WTC11 (cell line): ENCODE measurements at places on chromosomes 7 and 10. TPM values are rescaled to one million over a fixed set of nuclear protein-coding genes. Genes with fewer than 3 reads are reported as not detected.
A peak's percentile ranks its signal among the peaks of the same experiment; 100 is the strongest.

GRCh38 chr7:1846331-1847065 lies 176.4 kb downstream of the ELFN1 start:
- DNase-seq: peak; percentile 6
- peak overlapping the region; percentile 94 for H3K27ac ChIP-seq
- H3K27me3 ChIP-seq: no peaks in the 10 kb centered on the region
- no peaks in the 10 kb centered on the region for H3K36me3 ChIP-seq

DNA sequence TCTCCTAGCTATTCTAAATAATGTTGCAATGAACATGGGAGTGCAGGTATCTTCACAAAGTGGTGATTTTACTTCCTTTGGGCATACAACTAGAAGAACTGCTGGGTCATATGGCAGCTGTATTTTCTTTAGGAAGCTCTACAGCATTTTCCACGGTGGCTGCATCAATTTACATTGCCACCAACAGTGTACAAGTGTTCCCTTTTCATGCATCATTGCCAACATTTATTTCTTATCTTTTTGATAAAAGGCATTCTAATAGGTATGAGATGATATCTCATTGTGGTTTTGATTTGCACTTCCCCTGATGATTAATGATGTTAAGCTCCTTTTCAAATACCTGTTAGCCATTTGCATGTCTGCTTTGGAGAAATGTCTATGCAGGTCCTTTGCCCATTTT lies 52.6 kb downstream of the NT5C2 start:
- H3K4me1 ChIP-seq: peaks cover 3% of the 10 kb centered on the region
- no peak overlapping the region; the same call in 1 of the 2 replicates for H3K27ac ChIP-seq
- peaks cover 32% of the 10 kb centered on the region for H3K36me3 ChIP-seq
- no peak for DNase-seq

DNA sequence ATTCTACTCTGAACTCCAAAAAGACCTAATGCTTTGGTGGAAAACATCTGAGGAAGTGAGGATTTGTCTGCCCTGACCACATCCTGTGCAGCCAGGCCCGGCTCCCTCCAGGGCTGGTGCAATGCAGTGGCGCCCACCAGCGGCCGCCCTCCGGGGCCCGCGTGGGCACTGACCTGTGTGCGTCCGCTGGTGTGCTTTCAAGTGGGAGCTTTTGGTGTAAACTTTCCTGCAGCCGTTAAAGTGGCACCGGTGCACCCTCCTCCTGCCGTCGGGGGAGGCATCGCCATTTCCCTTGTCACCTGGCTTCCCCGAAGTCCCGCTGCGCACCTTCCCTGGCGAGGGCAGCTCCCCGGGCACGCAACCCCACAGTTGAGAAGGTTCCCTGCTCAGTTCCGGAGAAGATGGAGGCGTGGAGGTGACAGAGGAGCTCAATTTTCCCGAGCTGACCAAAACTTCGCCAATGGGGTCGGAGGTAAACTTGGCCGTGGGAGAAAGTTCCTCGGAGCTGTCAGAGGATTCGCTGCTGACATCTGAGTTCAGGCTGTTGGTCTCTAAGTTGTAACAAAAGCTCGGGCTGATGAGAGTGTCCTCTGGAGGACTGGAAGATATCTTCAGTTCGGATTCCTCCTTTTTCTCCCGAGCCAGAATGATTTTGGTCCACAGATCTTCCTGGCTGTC lies 3.4 kb downstream of the KLF6 start:
- no peaks in the 10 kb centered on the region for H3K27me3 ChIP-seq
- peak overlapping the region; percentile 70 for H3K27ac ChIP-seq
- peaks cover 39% of the 10 kb centered on the region for H3K4me1 ChIP-seq
- H3K36me3 ChIP-seq: peaks cover 51% of the 10 kb centered on the region

DNA sequence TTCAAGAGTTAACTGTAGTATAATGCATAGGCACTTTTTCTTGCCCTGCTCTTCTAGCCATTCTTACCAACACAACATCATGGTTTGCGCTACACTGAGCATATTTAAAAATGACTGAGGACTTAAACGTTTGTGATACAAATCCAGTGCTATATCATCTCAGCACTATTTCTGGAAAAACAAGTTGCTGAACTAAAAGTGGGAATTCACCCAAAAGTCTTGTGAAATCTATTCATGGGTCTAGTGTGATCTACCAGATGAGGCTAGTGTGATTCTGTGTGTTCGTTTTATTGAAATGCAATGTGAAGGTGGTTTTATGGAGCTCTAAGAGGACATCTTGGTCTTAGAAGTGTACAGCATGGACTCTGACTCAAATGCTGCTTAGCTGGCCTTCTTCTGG lies 584.6 kb upstream of the POM121L12 start:
- H3K27ac ChIP-seq: no peak overlapping the region
- peaks cover 29% of the 10 kb centered on the region for H3K4me1 ChIP-seq
- H3K27me3 ChIP-seq: no peaks in the 10 kb centered on the region; the same call in 1 of the 2 replicates
- H3K36me3 ChIP-seq: peaks cover 3% of the 10 kb centered on the region; the same call in 1 of the 2 replicates

DNA sequence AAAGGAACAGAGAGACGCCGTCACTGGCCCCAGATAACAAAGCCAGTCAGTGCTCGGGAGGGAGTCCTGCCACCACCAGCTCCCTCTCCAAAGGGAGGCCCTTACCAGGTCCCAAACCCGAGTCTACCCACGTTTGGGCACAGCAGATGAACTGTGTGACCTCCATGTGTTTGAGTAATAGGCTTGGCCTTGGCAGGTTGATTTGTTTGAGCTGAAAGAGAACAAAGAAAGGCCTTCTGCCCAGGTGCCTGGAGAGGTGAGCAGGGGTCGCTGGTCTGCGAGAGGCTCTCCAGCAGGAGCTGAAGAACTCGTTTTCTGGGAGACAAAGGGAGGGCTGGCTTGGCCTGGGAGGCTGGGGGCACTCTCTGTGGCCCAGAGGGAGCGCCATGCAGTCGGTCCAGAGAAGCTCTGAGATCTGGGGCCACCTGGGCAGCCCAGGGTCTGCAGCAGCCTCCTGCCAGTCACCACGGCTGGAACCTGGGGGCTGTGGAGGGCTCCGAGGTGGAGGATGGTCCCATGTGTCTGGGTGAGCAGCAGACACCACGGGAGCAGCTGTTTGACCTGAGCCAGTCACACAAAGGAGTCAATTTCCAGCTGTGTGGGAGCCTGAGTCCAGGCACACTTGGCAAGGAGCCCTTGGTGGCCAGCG lies 99.7 kb downstream of the PAXIP1 start:
- no peaks in the 10 kb centered on the region for H3K4me1 ChIP-seq
- DNase-seq: no peak
- H3K4me3 ChIP-seq: no peak overlapping the region
- H3K36me3 ChIP-seq: peaks cover 64% of the 10 kb centered on the region
- H3K27ac ChIP-seq: no peak overlapping the region

- no peaks in the 10 kb centered on the region for H3K27me3 ChIP-seq
- H3K27ac ChIP-seq: peak within 1 kb of the TSS; percentile 99
- peak within 1 kb of the TSS; percentile 98 for H3K4me3 ChIP-seq
- H3K36me3 ChIP-seq: peaks cover 14% of the 10 kb centered on the region
- H3K4me1 ChIP-seq: peaks cover 28% of the 10 kb centered on the region
- peak; percentile 90 for DNase-seq
Measured at GRCh38 chr7:100827330-100828226, at the start of gene EPHB4. Gene EPHB4 (minus strand): TSS chr7:100827523. CDS start chr7:100827030, 493 bp downstream.

GRCh38 chr10:50545846-50546245 lies 77.9 kb downstream of the SGMS1 start:
- no peak for DNase-seq
- H3K27me3 ChIP-seq: no peaks in the 10 kb centered on the region
- H3K27ac ChIP-seq: no peak overlapping the region
- peaks cover 46% of the 10 kb centered on the region for H3K4me1 ChIP-seq
- H3K36me3 ChIP-seq: peaks cover 9% of the 10 kb centered on the region; the same call in 1 of the 2 replicates
- H3K4me3 ChIP-seq: no peak overlapping the region

DNA sequence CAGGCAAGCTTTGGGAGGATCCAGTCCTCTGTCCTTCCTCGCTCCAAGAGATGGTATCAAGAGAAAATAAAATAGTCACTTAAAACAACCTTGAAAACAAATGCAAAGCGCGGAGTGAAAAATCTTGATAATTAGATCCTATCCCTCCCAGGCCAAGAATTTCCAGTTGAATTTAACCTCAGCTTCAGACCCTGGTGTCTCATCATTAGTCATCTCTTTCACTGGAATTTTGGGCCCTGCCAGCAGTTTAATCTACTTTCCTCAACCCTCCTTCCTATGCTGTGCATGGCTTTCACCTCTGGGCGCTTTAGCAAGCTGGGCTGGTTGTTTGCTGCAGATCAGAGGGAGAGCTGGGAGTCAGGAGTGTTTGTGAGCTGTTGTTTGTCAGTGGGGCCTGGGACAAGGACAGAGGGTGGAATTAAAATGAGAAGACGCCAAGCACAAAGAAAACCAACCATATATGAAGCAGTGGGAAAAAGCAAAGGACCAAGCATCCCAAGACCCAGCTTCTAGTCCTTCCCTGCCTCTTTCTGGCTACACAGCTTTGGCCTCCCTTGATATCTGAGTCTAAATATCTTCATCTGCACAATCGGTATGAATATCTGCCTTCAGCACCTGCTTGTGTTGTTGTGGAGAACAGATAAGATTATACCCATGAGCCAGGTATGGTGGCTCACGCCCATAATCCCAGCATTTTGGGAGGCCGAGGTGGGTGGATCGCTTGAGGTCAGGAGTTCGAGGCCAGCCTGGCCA lies 13.5 kb downstream of the MYOF start:
- no peaks in the 10 kb centered on the region for H3K36me3 ChIP-seq
- H3K4me3 ChIP-seq: no peak overlapping the region
- no peaks in the 10 kb centered on the region for H3K27me3 ChIP-seq
- DNase-seq: no peak
- H3K4me1 ChIP-seq: peaks cover 14% of the 10 kb centered on the region

- H3K27ac ChIP-seq: peak overlapping the region; percentile 69; the same call in 1 of the 2 replicates
- H3K4me1 ChIP-seq: peaks cover 85% of the 10 kb centered on the region
- H3K27me3 ChIP-seq: no peaks in the 10 kb centered on the region
Measured at GRCh38 chr10:112981553-112981952, 31.5 kb downstream of the TCF7L2 start.

GRCh38 chr7:77691892-77692491 lies 4.3 kb upstream of the RSBN1L start:
- no peak for DNase-seq
- H3K36me3 ChIP-seq: peaks cover 25% of the 10 kb centered on the region
- no peaks in the 10 kb centered on the region for H3K27me3 ChIP-seq
- peaks cover 33% of the 10 kb centered on the region for H3K4me1 ChIP-seq

GRCh38 chr7:158771213-158771834 lies 58.0 kb downstream of the ESYT2 start:
- no peak overlapping the region for H3K27ac ChIP-seq
- no peaks in the 10 kb centered on the region for H3K27me3 ChIP-seq
- no peak overlapping the region for H3K4me3 ChIP-seq
- H3K36me3 ChIP-seq: peaks cover 27% of the 10 kb centered on the region
- peaks cover 8% of the 10 kb centered on the region for H3K4me1 ChIP-seq

GRCh38 chr10:84269162-84269561 lies 24.3 kb downstream of the RGR start:
- H3K4me3 ChIP-seq: no peak overlapping the region
- DNase-seq: no peak
- no peaks in the 10 kb centered on the region for H3K36me3 ChIP-seq
- no peak overlapping the region for H3K27ac ChIP-seq

- H3K4me1 ChIP-seq: peaks cover 40% of the 10 kb centered on the region
- no peak within 1 kb of the TSS; the same call in 1 of the 2 replicates for H3K27ac ChIP-seq
- peak; percentile 44 for DNase-seq
- peaks cover 9% of the 10 kb centered on the region; the same call in 1 of the 2 replicates for H3K36me3 ChIP-seq
Measured at GRCh38 chr10:92689663-92690210, at the start of gene HHEX. Gene HHEX (plus strand): TSS chr10:92689955. CDS start chr10:92689987, 32 bp downstream.

GRCh38 chr7:23012908-23013714 lies 819 bp downstream of the HYCC1 start:
- DNase-seq: peak; percentile 40
- H3K36me3 ChIP-seq: no peaks in the 10 kb centered on the region
- H3K27me3 ChIP-seq: no peaks in the 10 kb centered on the region
- H3K4me1 ChIP-seq: peaks cover 11% of the 10 kb centered on the region
- H3K27ac ChIP-seq: no peak overlapping the region

DNA sequence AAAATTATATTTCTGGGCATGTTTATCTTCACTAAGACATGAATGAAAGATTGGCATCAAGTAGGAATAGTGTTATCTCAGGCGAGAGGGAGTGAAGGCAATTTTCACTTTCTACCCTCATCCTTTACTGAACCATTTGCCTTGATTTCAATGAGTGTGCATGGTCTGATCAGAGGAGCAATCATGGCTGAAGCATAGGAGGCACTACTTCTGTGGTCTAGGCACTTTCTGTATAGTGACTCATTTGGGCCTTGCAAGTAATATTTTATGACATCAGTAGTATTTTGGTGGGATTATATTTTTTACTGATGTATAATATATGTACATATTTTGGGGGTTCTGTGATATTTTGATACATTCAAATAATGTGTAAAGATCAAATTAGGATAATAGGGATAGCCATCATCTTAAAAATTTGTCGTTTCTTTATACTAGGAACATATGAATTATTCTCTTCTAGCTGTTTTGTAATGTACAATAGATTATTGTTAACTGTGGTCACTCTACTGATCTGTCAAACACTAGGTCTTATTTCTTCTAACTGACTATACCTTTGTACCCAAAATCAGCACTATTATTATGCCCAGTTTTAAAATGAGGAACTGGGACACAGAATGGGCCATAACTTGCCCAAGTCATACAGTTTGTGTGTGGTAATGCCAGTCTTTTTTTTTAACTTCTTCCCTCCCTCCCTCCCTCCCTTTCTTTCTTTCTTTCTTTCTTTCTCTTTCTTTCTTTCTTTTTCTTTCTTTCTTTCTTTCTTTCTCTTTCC lies 101.9 kb downstream of the RAB11FIP2 start:
- H3K4me3 ChIP-seq: no peak overlapping the region
- H3K27ac ChIP-seq: no peak overlapping the region
- no peaks in the 10 kb centered on the region; the same call in 1 of the 2 replicates for H3K27me3 ChIP-seq
- DNase-seq: no peak
- H3K4me1 ChIP-seq: 0 out of 2 replicates have a peak, but pooled peaks cover 3% of the 10 kb centered on the region

GRCh38 chr7:95660023-95660434 lies 63.7 kb upstream of the PDK4 start:
- no peak overlapping the region for H3K27ac ChIP-seq
- no peaks in the 10 kb centered on the region for H3K4me1 ChIP-seq
- no peak for DNase-seq
- no peaks in the 10 kb centered on the region for H3K27me3 ChIP-seq
- H3K4me3 ChIP-seq: no peak overlapping the region

GRCh38 chr10:124743191-124744101 lies 732 bp downstream of the FAM53B start:
- DNase-seq: peak; percentile 49
- peaks cover 19% of the 10 kb centered on the region for H3K27me3 ChIP-seq
- H3K27ac ChIP-seq: 0 out of 2 replicates have a peak overlapping the region, but pooled peaks have one; percentile 71
- peaks cover 54% of the 10 kb centered on the region for H3K4me1 ChIP-seq
- H3K36me3 ChIP-seq: peaks cover 5% of the 10 kb centered on the region; the same call in 1 of the 2 replicates

GRCh38 chr10:108132303-108132702 lies 967.8 kb upstream of the SORCS1 start:
- no peaks in the 10 kb centered on the region for H3K36me3 ChIP-seq
- no peak overlapping the region for H3K27ac ChIP-seq
- H3K27me3 ChIP-seq: no peaks in the 10 kb centered on the region
- DNase-seq: no peak
- no peak overlapping the region for H3K4me3 ChIP-seq

CABCOCO1 gene
- not detected in 3 replicates for total RNA-seq

CRHR2 gene
- 0.09 to 0.25 TPM (median 0.22 TPM) in 3 replicates for total RNA-seq

CPN1 gene
- 0.42 to 0.69 TPM (median 0.66 TPM) in 3 replicates for total RNA-seq

SPDYE8 gene
- not detected in 3 replicates for total RNA-seq

NXPH1 gene
- 0.14 to 0.59 TPM (median 0.27 TPM) in 3 replicates for total RNA-seq

NPY4R gene
- 0.14 TPM in 1 of 3 replicates, not detected in the others for total RNA-seq

DOCK1 gene
- total RNA-seq: 52.1 to 58.4 TPM (median 55.8 TPM) in 3 replicates
